ENCODE measurements at places on chromosomes 1 and 21. TPM values are rescaled to one million over a fixed set of nuclear protein-coding genes. Genes with fewer than 3 reads are reported as not detected.

DNA sequence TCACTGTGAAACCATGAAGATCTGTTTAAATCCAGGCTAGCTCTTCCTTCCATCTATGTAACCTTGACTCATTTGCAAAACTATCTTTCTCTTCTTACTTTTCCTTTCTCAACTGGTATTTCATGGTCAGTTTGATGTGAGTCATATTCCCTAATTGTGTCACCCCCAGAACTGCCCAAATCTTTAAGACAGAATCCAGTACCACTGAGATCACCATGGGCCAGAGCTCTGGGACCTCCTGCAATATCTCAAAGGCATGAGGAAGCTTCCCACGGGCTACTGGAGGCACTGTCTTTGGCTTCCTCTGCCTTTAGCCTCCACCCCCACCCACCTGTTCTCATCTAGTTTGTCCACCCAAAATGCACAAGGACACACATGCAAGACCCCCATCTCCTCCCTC is 274.4 kb upstream of the FMN2 start:
- no peak for DNase-seq
- no peaks in the 10 kb centered on the region for H3K27me3 ChIP-seq
- no peaks in the 10 kb centered on the region for H3K4me1 ChIP-seq
- H3K36me3 ChIP-seq = no peaks in the 10 kb centered on the region
- H3K27ac ChIP-seq = no peak overlapping the region

GRCh38 chr1:213737398-213738035 is 250.3 kb upstream of the PROX1 start:
- H3K4me3 ChIP-seq = no peak overlapping the region
- H3K27me3 ChIP-seq = no peaks in the 10 kb centered on the region
- no peaks in the 10 kb centered on the region for H3K36me3 ChIP-seq
- DNase-seq = no peak

DNA sequence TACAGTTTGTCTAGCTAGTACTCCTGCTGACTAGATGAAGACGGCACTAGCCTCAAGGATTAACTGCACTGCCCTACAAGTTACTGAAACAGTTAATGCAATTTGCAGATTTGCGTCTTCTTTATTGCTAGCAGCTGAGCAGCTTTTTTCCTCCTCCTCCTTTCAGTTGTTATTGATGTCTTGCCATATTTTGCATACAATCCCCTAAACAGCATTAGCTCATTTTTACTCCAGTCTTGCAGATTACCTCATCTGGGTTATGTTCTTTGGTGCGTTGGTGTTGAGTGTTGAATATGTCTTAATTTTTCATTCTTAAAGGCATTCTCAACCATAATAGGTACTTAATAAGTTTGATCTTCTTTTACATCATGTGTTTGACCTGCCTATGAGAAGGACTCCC is 363.4 kb upstream of the LYPLAL1 start:
- no peak overlapping the region for H3K27ac ChIP-seq
- H3K27me3 ChIP-seq = no peaks in the 10 kb centered on the region
- H3K4me1 ChIP-seq = no peaks in the 10 kb centered on the region
- no peak for DNase-seq
- H3K36me3 ChIP-seq = no peaks in the 10 kb centered on the region
- no peak overlapping the region for H3K4me3 ChIP-seq

GRCh38 chr1:219875860-219876259 is 52.5 kb downstream of the SLC30A10 start:
- DNase-seq = no peak
- no peaks in the 10 kb centered on the region for H3K36me3 ChIP-seq
- no peak overlapping the region for H3K4me3 ChIP-seq
- H3K4me1 ChIP-seq = no peaks in the 10 kb centered on the region
- no peak overlapping the region for H3K27ac ChIP-seq
- H3K27me3 ChIP-seq = no peaks in the 10 kb centered on the region

DNA sequence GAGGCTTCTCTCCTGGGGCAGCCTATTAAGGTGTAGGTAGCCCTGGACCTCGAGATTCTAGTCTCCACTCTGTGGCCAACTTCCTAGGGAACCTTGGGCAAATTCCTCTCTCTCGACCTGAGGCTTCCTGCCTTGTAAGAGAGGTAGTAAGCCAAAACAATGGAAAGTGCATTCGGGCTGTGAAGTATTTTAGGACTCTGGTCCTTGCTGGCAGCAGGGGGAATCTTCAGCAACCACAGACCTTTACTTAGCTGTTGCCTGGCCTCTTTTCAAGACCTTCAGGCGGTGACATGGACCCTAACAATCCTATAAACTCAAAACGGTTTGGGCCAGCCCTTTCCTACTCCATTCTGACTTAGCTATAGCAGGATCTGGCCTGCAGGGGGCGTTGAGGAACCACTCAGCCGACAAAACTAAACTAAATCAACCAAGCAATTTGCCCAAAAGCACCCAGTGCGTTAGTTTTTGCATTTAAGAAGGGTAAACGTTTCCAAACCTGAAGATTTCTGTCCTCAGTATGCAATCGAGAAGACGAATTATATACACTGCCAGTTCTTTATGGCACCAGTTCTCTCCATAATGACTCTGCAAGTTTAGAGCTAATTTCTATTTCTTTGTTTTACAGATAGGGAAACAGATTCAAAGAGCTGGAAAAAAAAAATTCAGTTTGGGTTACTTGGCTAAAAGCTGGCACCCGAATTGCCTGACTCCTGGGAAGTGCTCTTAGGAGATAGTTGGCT is 10.9 kb upstream of the SESN2 start:
- H3K36me3 ChIP-seq = no peaks in the 10 kb centered on the region
- no peaks in the 10 kb centered on the region for H3K27me3 ChIP-seq
- H3K27ac ChIP-seq = peak overlapping the region; percentile 81
- H3K4me3 ChIP-seq = no peak overlapping the region

DNA sequence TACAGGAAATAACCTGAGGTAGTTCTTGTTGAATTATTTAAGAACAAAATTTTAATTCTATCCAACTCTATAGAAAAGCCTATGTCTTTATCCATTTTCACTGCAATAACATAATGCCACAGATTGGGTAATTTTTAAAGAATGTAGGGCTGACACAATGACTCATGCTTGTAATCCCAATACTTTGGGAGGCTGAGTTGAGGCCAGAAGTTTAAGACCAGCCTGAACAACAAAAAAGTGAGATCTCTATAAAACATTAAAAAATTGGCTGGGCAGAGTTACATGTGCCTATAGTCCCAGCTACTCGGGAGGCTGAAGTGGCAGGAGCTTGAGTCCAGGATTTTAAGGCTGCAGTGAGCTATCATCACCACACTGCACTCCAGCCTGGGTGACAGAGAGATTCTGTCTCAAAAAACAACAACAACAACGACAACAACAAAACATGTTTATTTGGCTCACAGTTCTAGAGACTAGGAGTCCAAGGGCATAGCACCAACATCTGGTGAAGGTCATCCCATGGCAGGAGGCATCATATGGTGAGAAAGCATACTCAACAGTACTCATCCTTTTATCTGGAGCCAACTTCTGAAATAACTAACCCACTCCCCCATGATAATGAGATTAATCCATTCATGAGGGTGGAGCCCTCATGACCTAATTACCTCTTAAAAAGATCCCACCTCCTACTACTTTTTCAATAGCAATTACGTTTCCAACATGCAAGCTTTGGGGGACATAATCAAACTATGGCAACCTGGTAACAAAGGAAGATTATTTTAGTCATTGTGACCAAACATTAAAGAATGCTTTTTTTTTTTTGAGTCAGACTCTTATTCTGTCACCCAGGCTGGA is 59.6 kb downstream of the ABL2 start:
- H3K4me3 ChIP-seq = no peak overlapping the region
- no peak for DNase-seq
- no peaks in the 10 kb centered on the region for H3K27me3 ChIP-seq
- H3K27ac ChIP-seq = no peak overlapping the region
- no peaks in the 10 kb centered on the region for H3K36me3 ChIP-seq

DNA sequence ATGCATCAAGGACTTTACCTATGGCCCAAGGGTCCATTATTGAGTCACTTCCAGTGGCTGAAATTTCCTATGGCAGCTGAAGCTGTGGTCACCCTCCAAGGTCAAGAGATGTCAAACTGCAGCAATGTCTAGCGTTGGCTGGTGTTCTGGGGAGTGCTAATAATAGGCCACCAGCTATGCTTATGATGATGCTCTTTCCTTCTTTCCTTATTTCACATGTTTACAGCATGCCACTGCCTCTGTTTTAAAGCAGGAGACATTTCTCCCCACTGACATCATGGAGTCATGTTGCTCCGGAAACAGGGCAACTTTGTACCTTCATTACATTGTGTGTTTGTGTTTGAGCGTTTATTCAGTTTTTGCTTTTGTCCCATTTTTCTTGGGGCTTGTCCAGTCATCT is 62.6 kb upstream of the CYYR1 start:
- H3K27ac ChIP-seq = no peak overlapping the region
- no peaks in the 10 kb centered on the region for H3K4me1 ChIP-seq
- H3K36me3 ChIP-seq = no peaks in the 10 kb centered on the region
- H3K4me3 ChIP-seq = no peak overlapping the region
- DNase-seq = no peak
- H3K27me3 ChIP-seq = no peaks in the 10 kb centered on the region

DNA sequence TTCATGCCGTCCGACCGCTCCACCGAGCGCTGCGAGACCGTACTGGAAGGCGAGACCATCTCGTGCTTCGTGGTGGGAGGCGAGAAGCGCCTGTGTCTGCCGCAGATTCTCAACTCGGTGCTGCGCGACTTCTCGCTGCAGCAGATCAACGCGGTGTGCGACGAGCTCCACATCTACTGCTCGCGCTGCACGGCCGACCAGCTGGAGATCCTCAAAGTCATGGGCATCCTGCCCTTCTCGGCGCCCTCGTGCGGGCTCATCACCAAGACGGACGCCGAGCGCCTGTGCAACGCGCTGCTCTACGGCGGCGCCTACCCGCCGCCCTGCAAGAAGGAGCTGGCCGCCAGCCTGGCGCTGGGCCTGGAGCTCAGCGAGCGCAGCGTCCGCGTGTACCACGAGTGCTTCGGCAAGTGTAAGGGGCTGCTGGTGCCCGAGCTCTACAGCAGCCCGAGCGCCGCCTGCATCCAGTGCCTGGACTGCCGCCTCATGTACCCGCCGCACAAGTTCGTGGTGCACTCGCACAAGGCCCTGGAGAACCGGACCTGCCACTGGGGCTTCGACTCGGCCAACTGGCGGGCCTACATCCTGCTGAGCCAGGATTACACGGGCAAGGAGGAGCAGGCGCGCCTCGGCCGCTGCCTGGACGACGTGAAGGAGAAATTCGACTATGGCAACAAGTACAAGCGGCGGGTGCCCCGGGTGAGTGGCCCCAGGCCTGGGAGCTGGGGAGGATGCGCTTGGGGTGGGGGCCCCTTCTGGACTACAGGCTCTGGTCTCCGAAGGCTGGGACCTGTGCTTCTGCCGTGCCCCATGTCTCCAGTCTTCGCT is 1.1 kb downstream of the SKI start:
- H3K4me1 ChIP-seq = peaks cover 10% of the 10 kb centered on the region
- no peaks in the 10 kb centered on the region for H3K36me3 ChIP-seq
- H3K27ac ChIP-seq = peak overlapping the region; percentile 9
- DNase-seq = peak; percentile 92
- H3K27me3 ChIP-seq = no peaks in the 10 kb centered on the region

- H3K27me3 ChIP-seq = no peaks in the 10 kb centered on the region
- H3K36me3 ChIP-seq = no peaks in the 10 kb centered on the region
- no peak overlapping the region for H3K4me3 ChIP-seq
- H3K27ac ChIP-seq = no peak overlapping the region
- no peaks in the 10 kb centered on the region for H3K4me1 ChIP-seq
Observed at GRCh38 chr1:112399456-112399855, 3.4 kb downstream of the CTTNBP2NL start.

The BARHL2 gene
- total RNA-seq = not detected
